ENCODE measurements at places on chromosomes 12 and 14.

DNA sequence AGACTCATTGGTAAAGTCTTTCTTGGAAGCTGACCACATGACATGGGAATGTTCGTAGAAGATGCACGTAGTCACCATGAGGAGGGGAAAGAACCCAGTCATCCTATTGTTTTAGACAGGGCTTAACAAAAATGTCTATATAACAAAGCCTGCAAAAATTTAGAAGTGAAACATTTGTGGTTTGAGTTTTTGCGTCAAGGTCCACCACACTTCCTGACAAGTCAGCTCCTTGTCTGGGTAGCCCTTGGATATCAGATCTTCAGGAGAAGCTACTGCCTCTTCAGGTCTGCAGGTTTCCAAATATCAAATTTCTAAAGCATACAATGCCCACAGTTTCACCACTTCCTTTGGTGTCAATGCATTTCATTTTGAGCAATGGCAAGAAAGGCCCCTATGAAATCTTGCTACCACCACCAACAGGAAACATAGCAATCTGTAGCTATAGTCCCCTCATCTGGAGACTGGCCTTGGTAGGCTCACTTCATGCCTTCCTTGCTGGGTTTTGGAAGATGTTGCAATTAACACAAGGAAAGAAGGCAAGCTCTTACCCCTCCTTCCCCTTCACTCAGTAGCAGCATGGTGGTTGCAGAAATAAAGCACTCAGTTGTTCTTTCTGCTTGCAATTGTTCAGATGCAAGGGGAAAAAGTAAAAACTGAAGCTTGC is 235.2 kb downstream of the PCNX1 start:
- DNase-seq = no peak

GRCh38 chr12:92432724-92433441 is 269.9 kb upstream of the PLEKHG7 start:
- no peak for DNase-seq

GRCh38 chr12:130936561-130936960 is 17.1 kb upstream of the ADGRD1 start:
- no peak for DNase-seq

DNA sequence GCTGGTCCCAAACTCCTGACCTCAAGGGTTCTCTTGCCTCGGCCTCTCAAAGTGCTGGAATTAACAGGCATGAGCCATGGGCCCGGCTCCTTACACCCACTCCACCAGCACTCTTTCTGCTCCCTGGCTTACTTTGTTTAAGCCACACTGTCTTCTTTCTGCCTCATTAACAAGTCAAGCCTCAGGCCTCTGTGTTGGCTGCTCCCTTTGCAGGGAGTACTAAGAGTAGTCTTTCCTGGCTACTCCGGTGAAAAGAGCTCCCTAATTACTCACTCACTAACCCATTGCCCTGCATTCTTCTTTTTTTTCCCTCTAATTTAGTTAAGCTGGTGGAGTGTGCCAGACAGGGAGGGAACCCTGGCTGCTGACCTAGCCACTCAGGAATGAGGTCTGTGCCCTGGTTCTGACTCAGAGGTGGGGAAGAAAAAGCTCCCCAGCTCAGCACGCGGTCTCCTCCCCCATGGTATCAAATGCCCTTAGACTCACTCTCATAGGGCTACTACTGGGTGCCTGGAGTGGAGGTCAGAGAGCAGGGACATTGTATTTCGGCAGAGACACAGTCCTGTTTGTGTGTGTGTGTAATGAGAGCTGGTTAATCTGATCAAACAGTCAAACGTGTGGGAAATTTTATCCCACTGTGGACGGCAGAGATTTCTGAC is 19.8 kb downstream of the GALNT6 start:
- no peak for DNase-seq

DNA sequence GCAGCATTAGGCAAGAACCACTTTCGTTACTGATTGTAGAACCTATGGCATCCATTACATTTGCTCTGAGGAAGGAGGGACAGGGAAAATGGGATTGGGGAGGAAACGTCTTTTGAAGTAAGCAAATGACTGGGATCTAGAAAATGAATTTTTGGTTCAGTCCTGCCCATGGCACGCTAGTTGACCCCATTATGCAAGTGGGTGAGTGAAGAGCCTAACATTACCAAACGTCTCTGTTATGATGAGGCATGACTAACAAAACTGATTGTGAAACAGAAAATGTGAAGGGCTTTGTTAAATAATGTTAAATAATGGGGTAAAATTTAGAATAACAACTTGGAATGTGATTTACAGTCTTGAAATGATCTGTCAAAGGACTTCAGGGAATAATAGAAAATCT is 38.9 kb downstream of the CPSF2 start:
- no peak for DNase-seq

GRCh38 chr14:36507847-36508417 is 12.1 kb downstream of the NKX2-1 start:
- DNase-seq = no peak

DNA sequence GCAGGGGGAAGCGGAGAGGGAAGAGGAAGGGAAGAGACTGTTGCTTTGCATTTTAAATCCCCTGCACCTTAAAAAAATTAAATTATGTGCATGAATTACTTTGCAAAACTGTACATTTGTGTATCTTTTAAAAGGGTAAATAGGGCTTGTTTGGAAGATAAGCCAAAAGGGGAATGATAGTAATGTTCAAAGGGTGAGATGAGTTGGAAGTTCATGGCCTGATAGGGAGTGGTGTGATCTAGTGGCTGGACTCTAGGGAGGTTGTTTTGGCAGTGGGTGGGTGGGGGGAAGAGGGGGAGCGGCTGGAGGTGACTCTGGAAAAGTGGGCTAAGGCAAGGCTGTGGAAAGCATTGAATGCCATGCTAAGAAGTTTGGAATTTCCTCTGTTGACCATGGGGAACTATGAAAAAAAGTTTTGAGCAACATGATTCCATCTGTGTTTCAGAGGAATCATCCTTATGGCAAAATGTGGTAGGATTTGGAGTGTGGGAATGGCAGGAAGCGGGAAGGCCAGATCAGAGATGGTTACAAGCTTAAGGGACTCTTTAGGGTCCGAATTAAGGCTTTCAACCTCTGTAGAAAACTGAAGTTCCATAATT is 25.5 kb upstream of the EMP1 start:
- no peak for DNase-seq

- no peak for DNase-seq
Observed at GRCh38 chr12:77999074-77999715, 168.5 kb downstream of the NAV3 start.

DNA sequence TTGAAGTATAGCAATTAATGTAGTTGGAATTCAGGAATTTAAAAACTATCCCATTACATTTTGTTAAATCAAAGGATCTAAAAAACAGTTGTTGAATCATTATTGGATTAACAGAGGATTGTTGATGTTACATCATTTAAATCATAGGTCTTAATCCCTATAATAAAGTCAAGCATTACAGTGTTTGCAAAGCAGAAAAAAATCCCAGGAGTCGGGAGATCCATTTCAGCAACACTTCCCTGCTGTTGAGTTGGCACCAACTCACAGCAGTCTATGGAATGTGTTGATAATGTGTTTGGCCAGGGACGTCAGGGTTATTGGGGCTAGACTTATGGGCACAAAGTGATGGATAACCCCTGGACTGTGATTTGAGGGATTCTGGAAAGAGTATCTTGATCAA is 99.1 kb upstream of the TMTC1 start:
- DNase-seq = no peak

- no peak for DNase-seq
Observed at GRCh38 chr12:105321125-105321524, 9.4 kb upstream of the C12orf75 start.

GRCh38 chr12:10339053-10339840 is 31.6 kb downstream of the KLRD1 start:
- DNase-seq = no peak

DNA sequence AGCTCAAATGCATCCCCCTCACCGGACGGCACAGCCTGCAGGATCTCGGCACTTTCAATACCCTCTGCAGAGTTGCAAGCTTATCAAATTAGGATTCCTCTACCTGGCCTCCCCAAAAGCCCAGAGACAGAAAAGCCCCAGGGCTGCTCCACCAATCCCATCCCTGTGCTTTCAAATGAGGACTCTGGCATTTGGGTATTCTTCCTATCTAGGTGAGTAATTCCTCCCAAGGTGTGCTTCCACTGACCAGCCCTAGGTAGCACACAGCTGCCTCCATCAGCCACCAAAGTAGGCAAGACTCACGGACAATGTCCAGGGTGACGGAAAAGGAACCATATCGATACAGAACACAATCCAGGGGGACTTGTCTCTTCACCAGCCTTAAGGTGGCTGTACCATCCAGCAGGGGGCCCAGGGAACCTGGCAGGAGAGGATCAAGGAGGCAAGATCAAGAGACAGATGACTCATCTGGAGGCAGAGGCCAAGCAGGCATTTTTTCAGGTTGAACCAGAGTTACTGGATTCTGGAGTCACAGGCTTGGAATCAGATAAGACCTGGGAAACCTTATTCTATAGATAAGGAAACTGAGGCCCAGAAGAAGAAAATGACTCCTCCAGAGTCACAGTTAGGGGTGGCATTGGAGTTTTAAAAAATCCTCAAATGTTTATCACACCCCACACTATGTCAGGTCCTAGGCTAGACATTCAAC is 9.9 kb downstream of the PMEL start:
- no peak for DNase-seq

DNA sequence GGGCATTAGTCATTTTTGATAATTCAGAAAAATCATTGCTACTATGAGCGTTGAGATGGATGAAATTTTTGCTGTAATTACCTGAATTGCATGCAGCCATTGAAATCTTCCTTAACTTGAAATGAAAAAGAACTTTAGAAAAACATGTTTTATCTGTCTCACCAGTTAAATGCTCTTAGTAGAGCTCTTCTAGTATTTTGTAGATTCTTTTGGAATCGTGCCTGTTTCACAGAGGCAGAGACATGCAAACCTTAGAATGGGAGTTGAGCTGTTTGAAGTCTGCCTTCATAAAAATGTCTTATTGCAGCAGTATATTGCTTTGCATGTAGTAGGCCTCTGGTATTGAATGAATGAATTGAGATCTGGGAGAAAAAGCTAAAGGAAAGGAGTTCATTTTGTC is 4.2 kb downstream of the PEX5 start:
- no peak for DNase-seq

DNA sequence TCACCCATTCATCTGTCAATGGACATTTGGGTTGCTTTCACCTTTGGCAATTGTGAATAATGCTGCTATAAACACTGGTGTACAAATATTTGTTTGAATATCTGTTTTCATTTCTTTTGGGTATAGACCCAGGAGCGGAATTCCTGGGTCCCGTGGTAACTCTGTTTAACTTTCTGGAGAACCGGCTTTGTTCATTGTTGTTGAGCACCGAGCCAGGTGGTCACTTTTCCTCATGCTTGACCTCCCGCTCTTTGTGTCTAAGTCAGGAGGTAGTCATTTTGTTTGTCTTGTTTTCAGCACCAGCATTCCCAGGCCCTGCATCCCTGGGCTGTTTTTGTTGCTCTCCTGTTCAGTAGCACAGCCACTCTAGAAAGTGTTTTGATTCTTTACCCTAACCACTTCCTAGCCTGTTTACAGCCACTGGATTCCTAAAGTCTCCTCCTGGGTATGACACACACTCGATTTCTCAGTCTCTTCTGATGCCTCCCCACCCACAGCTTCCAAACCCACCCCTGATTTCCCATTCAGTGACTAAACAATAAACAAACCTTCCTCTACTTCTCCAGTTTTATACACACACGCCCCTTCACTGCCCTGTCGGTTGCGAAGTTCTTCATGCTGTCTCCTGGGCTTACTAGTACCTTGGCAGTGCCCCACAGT is 37.9 kb downstream of the B4GALNT3 start:
- DNase-seq = no peak

DNA sequence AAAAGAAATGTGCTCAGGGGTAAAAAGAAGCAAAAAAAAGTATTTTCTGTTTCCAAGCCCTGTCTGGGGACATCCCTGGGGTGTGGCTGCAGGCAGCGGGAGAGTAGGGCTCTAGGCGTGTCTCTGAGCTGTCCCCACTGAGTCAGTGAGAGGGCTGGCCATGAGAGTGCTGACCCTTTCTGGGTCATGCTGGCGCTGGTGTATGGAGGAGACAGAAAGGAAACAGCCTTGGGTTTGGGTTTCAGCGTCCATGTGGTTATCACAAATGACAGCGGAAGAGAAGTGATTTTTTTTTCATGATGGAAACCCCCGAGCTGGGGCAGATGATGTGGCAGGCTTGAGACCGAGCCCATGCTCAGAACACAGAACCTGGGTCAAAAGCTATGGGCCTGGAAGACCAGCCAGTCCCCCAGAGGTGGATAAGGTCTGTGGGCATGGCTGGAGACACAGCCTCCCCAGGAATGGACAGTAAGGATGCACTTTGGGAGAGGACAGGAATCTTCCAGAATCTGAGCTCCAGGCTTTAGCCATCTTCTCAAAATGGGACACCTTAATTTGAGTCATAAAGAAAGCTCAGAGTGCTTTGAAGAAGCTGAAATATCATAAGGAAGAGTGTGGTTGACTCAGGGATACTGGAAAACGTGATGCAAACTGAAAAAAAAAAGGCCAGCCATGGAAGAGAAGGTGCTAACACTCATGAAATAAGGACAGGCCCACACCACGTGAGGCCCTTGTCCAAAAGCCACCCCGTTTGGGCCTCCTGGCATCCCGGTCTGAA is 36.2 kb downstream of the SYNE3 start:
- DNase-seq = no peak

DNA sequence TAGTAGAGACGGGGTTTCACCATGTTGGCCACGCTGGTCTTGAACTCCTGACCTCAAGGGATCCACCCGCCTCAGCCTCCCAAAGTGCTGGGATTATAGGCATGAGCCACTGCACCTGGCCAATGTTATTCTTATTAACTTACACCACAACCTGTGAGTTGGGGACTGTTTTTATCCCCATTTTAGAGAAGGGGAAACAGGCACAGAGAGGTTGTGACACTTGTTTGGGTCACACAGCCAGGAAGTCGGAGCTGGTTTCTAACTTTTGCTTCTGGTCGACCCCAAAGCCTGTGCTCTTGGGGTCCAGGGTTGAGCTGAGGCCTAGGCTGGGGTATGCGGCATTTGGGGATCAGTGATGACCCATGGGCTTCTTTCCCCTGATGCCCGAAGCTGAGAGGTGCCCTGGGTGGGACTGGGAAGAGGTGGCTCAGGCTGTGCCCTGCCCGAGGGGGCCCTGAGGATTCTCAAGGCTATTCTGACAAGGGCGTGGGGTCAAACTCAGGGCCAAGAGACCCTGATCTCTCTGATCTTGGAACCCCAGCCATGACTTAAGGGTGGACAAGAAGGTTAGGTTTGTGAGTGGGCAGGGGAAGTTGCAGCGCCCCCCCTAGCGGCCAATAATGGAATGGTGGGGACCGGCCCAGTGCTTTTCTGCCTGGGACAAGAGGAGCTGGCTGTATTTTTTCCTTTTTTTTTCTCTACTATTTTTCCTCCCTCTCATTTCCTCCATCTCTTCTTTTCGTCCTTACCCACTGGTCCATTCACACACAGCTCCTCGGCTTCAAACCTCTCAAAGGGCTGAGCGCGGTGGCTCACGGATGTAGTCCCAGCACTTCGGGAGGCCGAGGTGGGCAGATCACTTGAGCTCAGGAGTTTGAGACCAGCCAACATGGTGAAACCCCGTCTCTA is 3.0 kb downstream of the SDSL start:
- no peak for DNase-seq

- no peak for DNase-seq
Observed at GRCh38 chr14:65850429-65851135, 438.1 kb downstream of the FUT8 start.

GRCh38 chr12:16482726-16483125 is 123.2 kb downstream of the LMO3 start:
- DNase-seq = no peak
